Omental fat pad (tissue), 4 donors: ENCODE measurements at places on chromosomes 6 and 20. TPM values are rescaled to one million over a fixed set of nuclear protein-coding genes. Genes with fewer than 3 reads are reported as not detected.

The FAM83B gene
- 0.19 TPM for total RNA-seq

The SRMS gene
- total RNA-seq = not detected

The GPLD1 gene
- total RNA-seq = 6.8 TPM

The TMEM244 gene
- not detected for total RNA-seq

GRCh38 chr6:170524172-170524502 lies 29.0 kb downstream of the PSMB1 start:
- DNase-seq = no peak

DNA sequence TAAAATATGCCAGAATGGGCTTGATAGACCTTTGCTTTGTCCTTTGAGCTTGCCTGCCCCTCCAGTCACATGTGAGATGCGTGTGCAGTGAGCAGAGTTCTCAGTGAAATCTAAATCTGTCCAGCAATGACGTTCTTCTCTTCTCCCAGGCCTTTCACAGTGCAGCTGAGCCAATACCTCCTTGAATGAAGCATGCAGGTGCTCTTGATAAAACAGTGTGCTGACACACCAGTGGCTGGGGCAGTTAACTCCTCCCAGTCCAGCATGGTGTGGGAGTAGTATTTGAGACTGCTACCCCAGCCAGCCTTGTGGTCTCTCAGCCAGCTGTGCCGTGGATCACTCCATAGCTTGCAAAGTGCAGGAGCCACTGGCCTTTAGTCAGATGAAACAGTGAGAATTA lies 240.5 kb downstream of the FARS2 start:
- DNase-seq = no peak

GRCh38 chr6:66838764-66839163 lies 1131.7 kb upstream of the EYS start:
- no peak for DNase-seq
